ENCODE measurements at places on chromosomes 3 and 15.

- DNase-seq, result no peak
Observed at GRCh38 chr15:74680456-74680855, 15.4 kb downstream of the EDC3 start.

GRCh38 chr3:4407941-4408340, 59.1 kb downstream of the SUMF1 start:
- DNase-seq, result no peak

- no peak for DNase-seq
Observed at GRCh38 chr3:21914451-21914850, 163.4 kb upstream of the ZNF385D start.

GRCh38 chr3:159919873-159920272, 68.8 kb upstream of the IL12A start:
- no peak for DNase-seq

DNA sequence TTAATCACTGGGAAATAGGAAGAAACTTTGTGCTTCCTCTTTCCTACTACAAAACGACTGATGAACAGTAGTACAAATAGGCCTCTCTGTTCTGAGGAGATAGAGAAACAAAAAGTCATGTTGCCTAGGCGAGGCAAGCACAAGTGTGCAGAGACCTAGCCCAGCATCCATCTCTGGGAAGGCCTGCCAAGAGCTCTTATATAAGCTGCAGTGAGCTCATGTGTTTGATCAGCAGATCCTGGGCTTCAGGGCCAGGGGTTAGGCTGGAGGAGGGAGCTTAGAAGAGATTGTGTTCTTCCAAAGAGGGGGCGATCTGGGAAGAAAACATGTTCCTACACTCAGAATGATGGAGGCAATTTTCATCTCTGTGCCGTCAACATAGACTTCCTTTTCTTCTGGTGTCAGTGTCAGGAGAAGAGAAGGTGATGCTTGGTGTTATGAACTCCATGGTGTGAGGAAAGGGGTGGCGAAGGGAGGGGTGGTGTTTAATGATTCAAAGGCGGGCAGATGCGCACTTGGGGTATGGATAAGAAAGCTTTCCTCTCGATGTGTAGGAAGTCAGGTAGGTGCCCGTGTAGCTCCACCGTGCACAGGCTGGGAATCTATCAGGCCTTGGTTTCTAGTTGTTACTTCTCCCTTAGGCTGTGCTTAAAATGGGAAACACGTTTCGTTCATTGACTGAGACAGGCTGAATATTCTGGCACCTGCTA, 29.5 kb upstream of the ETV5 start:
- DNase-seq, result no peak

GRCh38 chr3:179473565-179473964, 22.3 kb upstream of the GNB4 start:
- no peak for DNase-seq

DNA sequence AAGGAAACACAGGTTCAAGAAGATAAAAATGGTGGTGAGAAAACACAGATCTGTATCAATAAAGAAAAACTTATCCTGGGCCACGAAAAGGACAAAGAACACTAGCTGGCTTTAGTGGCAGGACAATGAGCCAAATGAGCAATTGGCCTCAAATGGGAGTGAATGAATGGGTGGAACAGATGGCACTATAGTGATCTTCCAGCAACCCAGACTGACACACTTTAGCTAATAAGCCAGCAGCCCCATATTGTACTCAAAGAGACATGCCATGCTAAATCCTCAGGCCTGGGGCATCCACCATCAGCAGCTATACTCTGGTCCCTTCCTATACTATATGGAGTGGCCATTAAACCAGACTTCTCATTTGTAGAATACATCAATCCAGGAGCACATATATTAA, 60.0 kb upstream of the GADL1 start:
- no peak for DNase-seq

GRCh38 chr15:82674873-82675272, 27.7 kb upstream of the CPEB1 start:
- no peak for DNase-seq

- no peak for DNase-seq
Observed at GRCh38 chr3:111591555-111591954, 3.6 kb downstream of the ZBED2 start.

DNA sequence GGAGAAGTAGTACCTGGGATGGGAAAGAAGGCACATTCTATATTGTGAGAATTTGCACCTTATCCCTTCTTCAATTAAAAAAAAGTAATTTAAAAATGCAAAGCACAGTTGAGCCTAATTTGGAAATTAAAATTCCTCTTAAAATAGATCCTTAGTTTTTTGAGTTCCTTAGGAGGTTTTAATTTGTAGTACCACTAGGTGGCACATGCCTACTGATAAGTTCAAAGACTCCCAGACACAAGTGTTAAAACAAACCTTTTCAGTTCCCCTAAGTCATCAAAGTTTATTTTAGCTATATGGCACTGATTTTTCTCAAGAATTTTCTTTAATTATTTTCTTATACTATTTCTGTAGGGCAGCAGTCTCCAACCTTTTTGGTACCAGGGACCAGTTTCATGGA, 127.6 kb upstream of the AZI2 start:
- no peak for DNase-seq

- DNase-seq, result no peak
Observed at GRCh38 chr3:115517457-115518050, 105.8 kb upstream of the GAP43 start.

- no peak for DNase-seq
Observed at GRCh38 chr3:113719758-113720157, 23.3 kb upstream of the USF3 start.

- no peak for DNase-seq
Observed at GRCh38 chr3:78764634-78765033, 1003.2 kb downstream of the ROBO1 start.

- no peak for DNase-seq
Observed at GRCh38 chr3:86985181-86985826, 5.6 kb downstream of the VGLL3 start.

DNA sequence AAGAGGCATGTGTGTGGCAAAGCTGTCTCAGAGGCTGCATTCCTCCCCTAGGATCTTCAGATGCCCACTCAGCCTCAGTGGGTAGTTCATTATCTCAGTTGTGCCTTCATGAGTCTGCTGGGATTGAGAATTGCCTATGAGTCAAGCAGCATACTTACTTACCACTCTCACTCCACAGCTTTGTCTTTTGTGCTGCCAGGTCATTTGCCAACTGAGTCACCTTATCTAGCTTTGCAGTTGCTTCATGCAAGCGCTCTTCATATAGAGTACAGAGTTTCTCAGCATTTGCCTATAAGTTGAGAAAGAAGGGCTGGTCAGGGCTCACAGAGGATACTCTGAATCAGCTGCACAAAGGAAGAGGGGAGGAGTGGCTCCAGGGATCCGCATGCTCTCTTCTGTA, 89.5 kb downstream of the MYH15 start:
- no peak for DNase-seq

GRCh38 chr3:193553586-193553985, 1.1 kb downstream of the ATP13A4 start:
- DNase-seq, result no peak

GRCh38 chr3:113255100-113255853, 43.9 kb downstream of the BOC start:
- no peak for DNase-seq

DNA sequence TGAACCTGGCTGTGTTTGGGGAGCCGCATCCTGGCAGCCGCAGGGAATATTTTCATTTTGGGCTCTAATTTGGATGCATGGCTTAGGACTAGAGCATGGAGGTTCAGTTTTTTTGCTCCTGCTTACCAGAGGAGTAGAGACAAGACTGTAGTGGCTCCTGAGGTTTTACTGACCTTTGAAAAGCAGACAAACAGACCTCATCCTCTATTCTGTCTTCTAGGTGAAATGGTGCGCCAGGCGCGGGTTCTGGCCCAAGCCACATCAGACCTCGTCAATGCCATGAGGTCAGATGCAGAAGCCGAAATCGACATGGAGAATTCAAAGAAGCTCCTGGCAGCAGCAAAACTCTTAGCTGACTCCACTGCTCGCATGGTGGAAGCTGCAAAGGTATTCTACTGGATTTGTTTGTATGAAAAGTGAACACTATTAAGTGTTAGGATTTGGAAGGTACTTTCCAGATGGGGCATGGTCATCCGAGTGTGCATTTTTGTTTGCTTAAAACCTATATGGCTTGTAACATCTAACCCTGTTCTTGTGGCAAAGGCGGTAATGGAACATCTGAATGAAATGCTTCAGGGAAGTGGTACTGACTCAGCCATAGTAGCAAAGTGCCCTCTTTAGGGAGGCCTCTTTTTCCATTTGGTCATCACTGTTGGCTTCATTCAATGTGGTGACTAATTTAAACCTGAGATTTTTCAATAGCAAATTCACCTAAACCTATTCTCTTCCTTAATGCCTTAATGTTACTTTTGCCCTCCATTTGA, 330.7 kb upstream of the TPM1 start:
- DNase-seq, result no peak

DNA sequence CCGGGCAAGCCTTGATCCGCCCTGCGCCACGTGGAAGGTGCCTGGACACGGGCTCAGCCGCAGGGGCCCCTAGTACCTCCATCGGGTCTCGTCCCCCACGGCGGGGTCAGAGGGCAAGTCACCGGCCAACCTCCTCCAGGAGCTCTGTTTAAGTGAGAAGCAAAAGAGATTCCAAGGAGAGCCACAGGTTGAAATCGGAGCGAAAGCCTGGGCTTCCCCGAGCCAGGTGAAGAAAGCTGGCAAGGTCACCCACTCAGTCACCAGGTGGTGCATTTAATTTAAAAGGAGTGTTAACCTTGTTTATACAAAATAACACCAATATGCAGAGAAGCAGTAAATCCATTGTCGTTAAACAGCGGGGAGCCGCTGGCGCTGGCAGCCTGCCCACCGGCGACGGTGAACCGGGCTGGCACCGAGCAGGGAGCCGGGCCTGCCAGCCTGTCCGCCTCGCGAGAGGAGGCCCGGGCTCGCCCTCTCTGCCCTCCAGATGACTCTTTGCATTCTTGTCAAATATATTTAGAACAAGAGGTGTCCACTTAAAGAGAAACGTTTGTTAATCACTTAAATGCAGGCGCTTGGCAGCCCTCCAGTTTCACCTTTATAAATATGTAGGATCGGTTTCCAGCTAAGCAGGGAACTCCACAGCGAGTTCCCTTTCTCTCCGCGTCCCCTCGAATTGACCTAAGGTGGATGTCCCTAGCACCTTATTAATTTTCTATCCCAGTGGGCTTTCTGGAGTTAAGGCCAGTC, 277.3 kb upstream of the NR2F2 start:
- no peak for DNase-seq

- no peak for DNase-seq
Observed at GRCh38 chr3:6165951-6166350, 695.0 kb upstream of the GRM7 start.

GRCh38 chr3:104903064-104903463, 463.6 kb upstream of the ALCAM start:
- DNase-seq, result no peak

GRCh38 chr3:10508619-10509260, 3.4 kb upstream of the ATP2B2 start:
- no peak for DNase-seq

DNA sequence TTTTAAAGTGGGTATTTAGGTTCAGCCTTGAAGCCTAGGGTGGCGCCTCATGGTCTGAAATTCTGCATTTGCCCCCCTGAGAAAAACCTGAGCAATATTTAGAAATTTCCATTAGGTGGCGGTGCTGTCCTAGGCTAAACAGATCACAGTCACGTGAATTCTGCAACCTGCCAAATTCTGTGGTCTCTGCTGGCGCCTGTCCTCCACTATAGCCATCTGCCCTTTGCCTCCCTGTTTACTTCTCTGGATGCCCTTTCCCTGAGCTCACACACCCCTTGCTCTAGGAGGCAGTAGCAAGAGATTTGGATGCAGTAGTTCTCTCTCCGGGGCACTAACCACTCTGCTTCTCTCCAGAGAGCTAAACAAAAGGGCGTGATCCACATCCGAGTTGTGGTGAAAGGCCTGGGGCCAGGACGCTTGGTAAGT, 9.1 kb downstream of the MRPS11 start:
- no peak for DNase-seq

GRCh38 chr15:81865850-81866537, 179.8 kb downstream of the MEX3B start:
- no peak for DNase-seq

GRCh38 chr15:48058371-48058770, 62.4 kb upstream of the SLC24A5 start:
- DNase-seq, result no peak

GRCh38 chr15:101237251-101237650, 14.6 kb downstream of the CHSY1 start:
- no peak for DNase-seq

DNA sequence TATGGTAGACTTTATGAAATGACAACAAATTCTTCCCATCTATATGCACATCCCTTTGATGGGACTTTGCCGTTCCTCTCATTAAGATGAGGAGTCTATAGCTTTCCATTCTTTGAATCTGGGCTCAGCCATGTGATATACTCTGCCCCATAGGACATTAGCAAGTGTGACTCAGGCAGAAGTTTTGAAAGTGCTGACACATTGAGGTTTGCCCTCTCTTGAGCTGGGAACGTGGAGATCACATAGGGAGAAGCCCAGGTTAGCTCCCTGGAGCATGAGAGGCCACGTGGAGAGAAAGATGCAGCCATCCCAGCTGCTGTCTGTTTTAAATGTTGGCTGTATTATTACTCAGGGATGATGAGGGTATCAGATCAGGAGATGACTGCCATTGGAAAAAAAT, 67.7 kb upstream of the OXTR start:
- no peak for DNase-seq

- DNase-seq, result no peak
Observed at GRCh38 chr3:132758740-132759139, 36.5 kb upstream of the NPHP3 start.

DNA sequence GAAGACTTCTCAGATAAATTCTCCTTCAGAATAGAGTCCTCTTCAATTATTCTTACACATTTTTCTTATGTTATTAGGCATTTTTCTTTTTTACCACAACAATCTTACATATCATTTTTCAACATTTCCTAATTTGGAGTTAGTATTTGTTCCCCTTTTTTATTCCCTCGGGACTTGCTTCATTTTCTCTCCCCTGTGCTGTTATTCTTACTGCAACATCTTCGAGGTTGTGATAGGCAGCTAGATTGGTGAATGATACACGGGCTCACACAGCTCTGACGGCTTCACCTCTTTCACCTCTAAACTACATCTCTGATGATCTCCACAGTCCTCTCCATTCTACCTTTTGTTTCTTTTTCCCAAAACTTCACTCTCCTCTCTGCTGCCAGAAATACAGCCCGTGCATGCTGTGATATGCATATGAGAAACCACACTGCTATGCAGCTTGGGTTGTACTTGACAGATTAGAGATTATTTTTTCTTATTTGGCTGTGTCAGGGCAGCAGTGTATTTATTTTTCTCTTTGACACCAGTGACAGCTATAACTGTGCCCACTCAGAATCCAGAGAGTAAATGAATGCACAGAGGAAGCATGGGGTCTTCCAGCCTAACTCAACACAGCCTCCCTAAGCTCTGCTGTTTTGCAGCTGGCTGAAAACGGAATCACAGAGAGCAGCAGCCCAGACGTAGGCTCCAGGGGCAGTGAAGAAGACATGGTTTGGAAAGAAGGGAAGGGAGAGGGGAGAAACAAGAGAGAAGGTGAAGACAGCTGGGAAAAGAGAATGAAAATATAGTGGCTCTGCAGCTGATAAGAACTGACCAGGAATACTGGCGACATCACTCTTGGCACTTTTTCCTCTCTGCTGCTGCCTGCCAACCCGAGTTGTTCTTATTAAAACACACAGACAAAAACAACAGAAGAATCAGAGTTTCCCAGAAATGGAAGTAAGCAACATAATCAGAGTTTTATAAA, 61.8 kb downstream of the SLC9A9 start:
- DNase-seq, result no peak

Measured in stimulated activated CD8-positive, alpha-beta memory T cell treated with anti-CD3 and anti-CD28 coated beads, Interleukin-2, amount 100 ng/mL, for 1 hour (primary cell).